ENCODE measurements at places on chromosomes 6 and 20.

DNA sequence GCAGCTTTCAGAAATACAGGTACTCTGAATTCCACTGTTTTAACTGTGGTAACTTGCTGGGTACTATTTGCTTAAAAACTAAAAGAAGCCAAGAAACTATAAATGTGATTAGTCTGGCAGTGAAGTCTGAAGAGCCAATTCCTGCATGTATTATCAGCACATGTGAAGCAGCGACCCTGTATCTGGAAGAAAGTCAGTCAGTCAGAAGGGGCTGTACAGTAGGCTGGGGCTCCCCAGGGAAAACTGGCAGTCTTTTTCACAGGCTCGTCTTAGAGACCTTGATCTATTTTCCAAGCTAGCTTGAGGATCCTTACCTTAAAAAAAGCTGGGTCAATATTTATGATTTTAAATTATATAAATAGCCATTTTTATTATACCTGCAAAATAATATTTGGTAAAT is 104.9 kb downstream of the PDSS2 start:
- DNase-seq, result no peak

- DNase-seq, result no peak
These were observed 171.8 kb upstream of the COL21A1 start for GRCh38 chr6:56419191-56419590.

DNA sequence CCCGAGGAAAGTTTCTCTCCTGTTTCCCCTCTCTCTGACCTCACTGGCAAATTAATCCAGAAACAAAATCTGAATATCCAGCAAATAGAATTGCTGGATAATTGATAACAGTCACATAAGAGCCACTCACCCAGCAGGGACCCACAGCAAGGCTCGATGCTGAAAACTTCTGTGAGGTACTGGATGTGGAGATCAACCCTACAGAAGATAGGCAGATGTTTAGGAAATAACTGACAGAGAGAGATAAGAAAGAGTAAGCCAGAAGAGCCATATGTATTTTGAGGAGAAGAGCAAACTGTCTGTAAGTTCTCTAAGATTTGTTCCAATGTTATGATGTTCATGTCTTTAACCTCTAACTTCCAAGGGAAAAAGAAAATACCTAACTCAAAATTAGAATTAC is 59.7 kb downstream of the PKHD1 start:
- DNase-seq, result no peak

DNA sequence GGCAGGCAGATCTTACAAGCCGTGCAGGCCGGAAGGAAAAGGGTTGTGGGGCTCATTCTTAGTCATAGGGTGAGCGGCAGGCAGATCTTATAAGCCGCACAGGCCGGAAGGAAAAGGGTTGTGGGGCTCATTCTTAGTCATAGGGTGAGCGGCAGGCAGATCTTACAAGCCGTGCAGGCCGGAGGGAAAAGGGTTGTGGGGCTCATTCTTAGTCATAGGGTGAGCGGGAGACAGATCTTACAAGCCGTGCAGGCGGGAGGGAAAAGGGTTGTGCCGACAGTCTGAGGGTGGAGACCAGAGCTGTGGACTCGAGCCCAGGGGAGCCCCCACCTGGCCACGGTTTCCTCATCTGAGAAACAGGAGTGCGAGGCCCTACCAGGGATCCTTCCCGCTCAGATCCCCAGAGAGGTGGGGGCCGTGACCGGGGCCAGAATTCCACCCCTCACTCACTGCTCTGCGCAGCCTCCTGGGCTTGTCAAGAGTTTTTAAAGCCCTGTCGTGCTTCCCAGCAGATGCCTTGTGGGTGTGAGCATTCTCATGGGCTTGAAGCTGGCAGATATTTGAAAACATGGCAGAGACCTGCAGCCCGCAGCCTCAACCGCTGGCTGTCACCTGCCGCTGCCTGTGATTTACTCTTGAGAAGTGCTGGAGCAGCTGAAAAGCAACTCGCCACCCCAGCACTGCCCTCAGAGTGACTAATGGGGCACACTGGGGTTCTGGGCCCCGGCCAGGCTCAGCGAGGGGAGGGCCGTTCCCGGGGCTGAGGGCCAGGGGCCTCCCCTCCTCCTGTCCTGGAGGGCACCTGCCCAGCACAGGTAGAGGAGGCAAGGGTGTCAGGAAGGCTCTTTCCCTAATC is 31.9 kb downstream of the NTSR1 start:
- peak; percentile 76 for DNase-seq

DNA sequence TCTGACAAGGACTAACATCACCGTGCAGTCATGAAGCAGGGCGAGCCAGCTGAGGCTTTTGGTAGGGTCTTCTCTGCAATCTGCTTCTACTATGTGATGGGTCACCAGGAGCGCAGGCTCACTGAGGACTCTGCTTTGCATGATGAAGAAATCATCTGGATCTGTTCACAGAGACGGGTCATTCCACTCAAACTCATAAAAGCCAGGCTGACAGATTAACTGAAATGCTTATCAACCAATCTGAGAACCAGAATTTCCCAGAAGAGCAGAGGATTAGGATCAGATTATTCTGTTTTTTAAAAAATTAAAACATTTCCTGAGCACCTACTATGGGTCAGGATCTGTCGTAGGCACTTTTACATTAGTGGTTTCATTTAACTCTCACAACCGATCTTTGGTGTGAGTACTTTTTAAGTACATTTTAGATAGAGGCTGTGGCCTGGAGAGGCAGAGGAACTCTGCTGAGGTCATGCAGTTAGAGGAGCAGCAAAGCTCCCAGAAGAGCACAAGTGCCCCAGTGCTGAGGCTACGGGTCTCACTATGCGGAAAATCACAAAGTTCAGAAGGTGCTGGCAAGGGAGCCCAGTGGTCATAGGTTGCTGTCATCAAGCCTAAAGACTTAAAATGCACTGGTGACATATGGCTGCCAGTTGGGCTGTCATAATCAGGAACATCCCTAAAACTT is 109.1 kb downstream of the BACH2 start:
- peak; percentile 46 for DNase-seq

DNA sequence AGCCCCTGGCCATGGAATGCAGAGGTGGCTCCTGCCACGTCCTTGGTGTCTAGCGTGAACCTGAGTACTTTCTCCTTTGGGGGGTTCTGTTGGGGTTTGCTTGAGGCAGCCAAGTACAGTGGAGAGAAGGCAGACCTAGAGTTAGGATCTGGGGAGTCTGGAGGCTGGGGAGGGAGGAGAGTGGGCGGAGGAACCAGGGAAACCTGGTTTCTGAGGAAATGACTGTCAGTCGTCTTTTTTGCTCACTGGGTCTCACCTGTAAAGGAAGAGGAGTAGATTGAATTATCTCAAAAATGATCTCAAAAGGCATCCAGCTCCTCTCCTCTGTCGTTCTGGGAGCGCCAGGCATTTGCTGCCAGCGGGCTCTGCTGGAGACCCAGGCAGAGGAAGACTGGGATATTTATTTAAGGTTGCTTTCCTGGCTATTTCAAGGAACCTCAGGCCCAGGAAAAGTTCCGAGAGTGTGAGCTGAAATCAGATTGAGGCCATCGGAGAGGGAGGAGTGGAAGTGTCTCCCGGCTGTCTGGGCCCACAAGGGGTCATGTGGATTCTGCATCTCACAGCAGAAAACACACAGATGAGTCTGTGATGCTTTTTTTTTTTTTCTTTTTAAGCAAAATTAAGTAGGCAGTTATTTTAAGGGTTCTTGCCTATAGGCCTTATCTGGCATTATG is 16.1 kb downstream of the EPB41L1 start:
- DNase-seq, result no peak

DNA sequence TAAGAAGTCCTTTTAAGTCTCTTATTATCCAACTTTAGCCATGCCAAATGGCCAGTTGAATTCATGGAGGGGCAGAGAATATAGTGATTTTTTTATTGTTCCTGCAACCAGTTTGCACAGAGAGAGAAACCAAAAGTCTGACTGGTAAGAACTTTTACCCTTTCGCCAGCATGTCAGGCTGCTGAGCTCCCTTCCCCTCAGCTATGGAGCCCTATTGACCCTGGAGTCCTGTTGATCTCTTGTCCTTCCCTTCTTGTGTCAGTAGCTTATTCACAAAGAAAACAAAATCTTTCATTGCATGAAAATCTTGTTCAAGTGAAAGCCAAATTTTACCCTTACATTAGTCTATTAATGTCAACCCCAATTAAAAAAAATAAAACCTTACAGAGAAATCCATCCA is 1.5 kb upstream of the SLC22A1 start:
- no peak for DNase-seq

- no peak for DNase-seq
These were observed 117.8 kb upstream of the SUPT3H start for GRCh38 chr6:45495429-45496084.

GRCh38 chr20:45060294-45060693 is 40.6 kb downstream of the KCNS1 start:
- DNase-seq, result no peak

GRCh38 chr6:44778513-44778912 is 391.0 kb downstream of the CDC5L start:
- no peak for DNase-seq

DNA sequence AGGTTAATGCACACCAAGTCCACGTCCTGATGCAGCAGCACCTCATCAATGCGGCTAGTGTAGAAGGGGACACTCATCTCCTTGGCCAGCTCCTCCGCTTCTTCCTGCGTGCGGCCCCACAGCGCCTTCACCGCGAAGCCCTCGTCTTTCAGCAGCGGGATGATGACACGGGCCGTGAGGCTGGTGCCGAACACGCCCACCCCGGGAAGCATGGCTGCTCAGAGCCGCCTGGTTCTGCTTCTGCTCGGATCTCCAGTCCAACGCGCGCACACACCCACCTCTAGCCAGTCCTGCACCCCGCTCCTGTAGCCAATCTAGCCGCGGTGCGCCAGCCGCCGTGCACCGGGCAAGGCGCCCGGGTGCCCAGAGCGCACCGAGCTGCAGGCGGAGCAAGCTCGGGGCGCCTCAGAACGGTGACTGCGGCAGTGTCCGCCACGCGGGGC is 700 bp downstream of the GFOD1 start:
- DNase-seq, result peak; percentile 76

GRCh38 chr6:48099713-48100587 is 11.0 kb downstream of the PTCHD4 start:
- no peak for DNase-seq

GRCh38 chr20:17771206-17772004 is 71.6 kb downstream of the BANF2 start:
- DNase-seq, result no peak

DNA sequence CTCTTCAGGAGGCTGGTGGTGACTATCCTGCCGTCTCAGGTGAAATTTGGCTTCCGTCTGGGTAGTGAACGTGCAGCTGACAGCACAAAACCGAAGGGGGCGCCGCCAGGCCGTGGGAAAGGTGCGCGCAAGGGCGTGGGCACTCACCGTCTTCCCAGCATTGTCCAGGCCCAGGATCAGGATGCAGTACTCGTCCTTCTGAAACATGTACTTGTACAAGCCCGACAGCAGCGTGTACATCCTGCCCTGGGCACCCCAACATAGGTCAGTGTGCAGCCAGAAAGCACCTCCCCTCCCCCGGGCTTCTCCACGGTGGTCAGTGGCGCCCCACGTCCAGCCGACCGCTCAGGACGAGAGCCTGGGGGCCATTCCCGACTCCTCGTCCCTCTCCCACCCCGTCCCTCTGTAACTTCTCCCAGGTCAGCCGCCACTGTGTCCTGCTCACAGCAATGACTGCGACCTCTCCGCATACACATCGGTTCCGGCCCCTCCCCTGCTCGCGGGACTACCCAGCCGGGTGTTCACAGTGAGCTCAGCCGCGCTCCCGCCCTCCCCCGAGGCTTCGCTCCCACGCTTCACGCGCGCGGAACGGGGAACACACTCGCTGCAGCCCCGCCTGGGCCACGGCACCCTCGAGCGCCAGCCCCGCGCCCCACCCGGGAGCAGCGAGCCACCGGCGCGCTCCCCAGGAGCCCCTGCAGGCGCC is 771 bp downstream of the ARFRP1 start:
- DNase-seq, result peak; percentile 58

GRCh38 chr6:16717275-16717942 is 43.9 kb downstream of the ATXN1 start:
- DNase-seq, result no peak

- no peak for DNase-seq
These were observed 63.5 kb downstream of the IRF4 start for GRCh38 chr6:455006-455585.

- no peak for DNase-seq
These were observed 34.0 kb upstream of the SCGN start for GRCh38 chr6:25617997-25618396.

GRCh38 chr6:12075067-12075563 is 63.0 kb downstream of the HIVEP1 start:
- peak; percentile 52 for DNase-seq

DNA sequence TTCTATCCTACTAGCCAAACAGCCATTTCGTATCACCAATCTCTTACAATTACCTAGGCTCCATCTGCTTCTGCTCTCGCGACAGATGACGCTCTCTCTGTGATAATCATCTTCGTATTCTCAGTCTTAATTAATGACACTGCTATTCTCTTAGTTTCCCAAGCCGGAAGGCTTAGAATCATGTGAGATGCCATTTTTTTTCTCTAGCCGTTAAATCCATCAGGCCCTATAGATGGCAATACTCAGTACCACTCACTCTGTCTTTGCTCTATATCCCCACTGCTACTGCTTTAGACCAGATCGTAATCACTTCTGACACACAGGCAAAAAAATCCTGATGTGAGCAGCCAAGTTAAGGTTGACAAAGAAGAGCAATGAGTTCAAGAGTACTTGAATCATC is 2.1 kb upstream of the THEMIS start:
- DNase-seq, result peak; percentile 67

- peak; percentile 6 for DNase-seq
These were observed 30.2 kb upstream of the IL17A start for GRCh38 chr6:52155791-52156576.

DNA sequence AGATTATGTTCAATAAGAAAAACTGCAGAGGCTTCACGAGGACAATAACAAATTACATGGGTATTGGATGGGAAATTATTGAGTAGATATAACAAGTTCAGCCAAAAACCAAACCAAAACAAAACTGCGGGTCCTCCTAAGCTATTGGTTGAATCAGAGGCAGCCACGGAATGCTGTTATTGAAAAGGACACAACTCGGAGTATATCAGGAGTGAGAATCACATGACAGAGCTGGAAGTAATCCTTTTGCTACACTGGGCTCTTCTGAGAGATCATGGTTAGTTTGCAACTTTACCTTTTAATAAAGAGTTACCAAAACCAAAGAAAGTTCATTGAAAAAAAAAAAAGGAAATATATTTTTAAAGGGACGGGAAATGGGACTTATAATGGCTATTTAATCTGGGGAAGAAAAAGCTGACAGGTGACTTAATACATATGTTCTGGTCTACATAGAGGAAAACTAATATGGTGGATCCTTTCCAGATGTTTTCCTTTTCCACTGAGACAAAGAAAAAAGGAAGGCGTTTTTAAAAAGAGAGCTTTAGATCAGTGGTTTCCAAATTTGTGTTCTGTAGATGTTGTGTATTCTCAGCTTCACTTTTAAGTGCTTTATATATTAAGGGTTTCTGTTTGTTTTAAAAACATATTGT is 6.9 kb upstream of the CITED2 start:
- no peak for DNase-seq

- DNase-seq, result no peak
These were observed 107.7 kb downstream of the FOXF2 start for GRCh38 chr6:1496836-1497760.

GRCh38 chr6:32983493-32983848 is 15.1 kb downstream of the BRD2 start:
- no peak for DNase-seq

- DNase-seq, result no peak
These were observed 91.5 kb upstream of the HIVEP1 start for GRCh38 chr6:11920566-11920965.

All from natural killer cell (primary cell).